Foreskin melanocyte (primary cell): ENCODE measurements at places on chromosomes 16 and 17.
A peak's percentile ranks its signal among the peaks of the same experiment; 100 is the strongest.

DNA sequence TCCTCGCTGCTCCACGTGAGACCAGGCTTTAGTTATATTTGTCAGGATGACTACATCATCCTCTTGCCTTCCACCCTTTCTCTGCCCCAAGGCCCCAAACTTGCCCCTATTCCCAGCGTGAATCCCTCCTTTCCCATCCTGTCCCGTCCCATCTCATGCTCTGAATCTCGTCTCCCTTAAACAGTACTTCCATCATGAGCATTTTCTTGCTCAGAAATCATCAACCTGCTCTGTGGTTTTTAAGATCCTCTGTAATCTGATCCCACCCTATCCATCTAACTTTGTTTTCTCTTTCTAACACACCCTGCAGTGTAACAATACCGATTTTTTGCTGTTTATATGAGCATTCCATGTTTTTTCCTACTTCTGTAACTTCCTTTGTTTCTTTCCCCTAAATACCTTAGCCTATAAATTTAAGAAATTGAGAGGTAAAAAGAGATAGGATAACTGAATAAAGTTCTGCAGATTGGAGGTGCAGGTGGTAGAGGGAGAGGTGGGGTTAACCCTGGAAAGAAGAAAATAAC, 39.7 kb downstream of the MRTFB start:
- DNase-seq, result no peak

DNA sequence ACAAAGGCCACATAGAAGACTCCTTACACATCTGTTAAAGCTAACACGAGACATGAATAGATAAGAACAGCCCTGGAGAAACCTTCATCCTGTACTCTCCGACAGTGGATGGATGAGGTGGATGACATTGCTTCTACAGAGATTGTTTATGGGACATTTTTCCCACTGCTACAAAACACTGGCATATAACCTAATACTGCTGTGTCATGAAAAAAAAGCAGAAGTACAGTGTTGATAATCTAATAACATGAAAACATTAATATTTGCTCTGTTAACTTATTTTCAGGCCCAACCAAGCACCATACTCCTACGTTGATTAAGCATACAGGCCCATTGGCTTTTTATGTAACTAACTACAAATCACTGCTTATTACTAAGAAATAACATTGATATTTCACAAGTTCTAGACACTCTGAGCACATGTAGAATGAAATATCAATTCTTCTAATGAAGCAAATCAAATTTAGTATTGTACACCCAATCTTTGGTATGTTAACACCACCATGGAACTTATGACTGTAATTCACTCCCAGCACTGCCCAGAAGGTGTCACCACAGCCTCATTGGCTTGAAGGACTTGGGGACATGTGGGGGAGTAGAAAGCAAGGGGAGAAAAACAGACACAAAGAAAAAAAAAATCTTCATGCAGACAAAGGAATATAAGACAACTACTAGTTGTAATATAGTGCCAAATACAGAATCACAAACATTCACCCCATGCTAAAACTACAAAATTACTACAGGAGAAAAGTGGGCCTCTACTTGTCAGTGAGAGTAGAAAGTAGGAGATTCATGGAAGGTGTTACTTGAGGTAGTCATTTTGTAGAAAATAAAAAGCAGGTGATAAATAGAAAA, 330.0 kb upstream of the PMFBP1 start:
- DNase-seq, result peak; percentile 55

DNA sequence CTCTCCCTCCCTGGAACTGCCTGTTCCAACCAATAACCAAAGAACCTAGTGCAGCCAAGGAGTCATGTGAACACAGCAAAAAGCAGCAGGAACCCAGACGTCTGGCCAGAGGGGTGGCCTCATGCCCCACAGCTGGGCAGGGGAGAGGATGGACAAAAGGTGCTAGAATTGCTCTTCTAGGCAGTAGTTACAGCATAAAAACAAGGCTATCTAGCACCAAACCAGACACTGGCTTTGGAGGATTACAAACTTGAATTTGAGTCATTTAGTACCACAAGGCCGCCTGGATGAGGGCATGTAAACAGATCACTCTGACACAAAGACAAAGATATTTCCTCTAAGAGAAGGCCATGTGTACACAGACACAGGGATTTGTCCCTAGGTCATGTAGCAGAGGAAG, 423.3 kb upstream of the MAF start:
- no peak for DNase-seq

DNA sequence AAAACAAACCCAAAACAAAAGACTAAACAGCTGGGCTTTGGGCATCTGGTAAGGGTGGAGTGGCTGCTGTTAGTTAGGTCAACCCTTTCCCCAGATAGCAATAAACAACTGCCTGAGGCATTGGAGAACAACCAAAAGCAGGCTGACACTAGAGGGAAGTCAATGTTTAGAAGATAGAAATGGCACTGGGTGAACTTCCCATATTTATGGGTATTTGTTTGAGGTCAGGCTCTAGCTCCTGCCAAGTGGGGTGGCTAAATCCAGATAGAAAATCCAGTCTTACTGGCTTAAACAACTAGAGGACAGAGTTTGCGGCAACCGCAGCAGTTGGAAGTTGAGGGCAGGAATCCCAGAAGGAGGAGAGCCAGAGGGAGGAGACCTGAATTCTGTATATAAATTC, 79.4 kb downstream of the SDK2 start:
- no peak for DNase-seq

GRCh38 chr17:17078832-17079231, 36.6 kb downstream of the MPRIP start:
- no peak for DNase-seq

- no peak for DNase-seq
Measured at GRCh38 chr17:21277332-21277731, 7.2 kb upstream of the MAP2K3 start.

GRCh38 chr16:6528217-6528616, 804.4 kb upstream of the RBFOX1 start:
- DNase-seq, result no peak

- no peak for DNase-seq
Measured at GRCh38 chr16:51753467-51754127, 602.5 kb upstream of the SALL1 start.

DNA sequence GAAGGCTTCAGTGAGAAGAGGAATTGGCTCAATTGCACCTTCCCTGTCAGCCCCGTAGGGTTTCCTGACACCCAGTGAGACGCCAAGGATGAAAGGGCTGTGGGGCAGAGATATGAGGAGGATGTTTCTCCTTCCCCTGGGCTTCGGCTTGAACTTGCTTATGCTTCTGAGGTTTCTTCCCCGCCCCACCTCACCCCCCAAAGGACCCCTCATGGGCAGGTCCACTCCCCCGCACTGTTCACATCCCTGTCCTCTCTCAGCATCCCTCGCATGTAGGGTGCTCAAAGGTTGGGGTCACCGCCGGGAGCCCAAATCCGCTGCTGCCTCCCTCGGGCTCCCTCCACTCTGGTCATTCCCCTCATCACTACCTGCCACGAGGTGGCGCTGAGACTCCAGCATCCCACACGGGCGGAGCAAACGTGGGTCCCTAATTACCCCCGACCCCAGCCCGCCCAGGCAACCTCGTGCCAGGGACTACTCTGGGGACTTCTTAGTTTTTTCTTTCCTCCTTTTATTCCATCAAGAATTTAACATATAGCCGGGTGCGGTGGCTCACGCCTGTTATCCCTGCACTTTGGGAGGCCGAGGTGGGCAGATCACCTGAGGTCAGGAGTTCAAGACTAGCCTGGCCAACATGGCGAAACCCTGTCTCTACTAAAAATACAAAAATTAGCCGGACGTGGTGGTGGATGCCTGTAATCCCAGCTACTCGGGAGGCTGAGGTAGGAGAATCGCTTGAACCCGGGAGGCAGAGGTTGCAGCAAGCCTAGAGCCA, 3.3 kb upstream of the TRARG1 start:
- DNase-seq, result no peak

GRCh38 chr16:48188449-48189102, 32.8 kb upstream of the ABCC12 start:
- no peak for DNase-seq

GRCh38 chr17:80569924-80570323, 25.3 kb downstream of the RPTOR start:
- no peak for DNase-seq

GRCh38 chr17:72175263-72175662, 54.4 kb downstream of the SOX9 start:
- DNase-seq, result no peak

DNA sequence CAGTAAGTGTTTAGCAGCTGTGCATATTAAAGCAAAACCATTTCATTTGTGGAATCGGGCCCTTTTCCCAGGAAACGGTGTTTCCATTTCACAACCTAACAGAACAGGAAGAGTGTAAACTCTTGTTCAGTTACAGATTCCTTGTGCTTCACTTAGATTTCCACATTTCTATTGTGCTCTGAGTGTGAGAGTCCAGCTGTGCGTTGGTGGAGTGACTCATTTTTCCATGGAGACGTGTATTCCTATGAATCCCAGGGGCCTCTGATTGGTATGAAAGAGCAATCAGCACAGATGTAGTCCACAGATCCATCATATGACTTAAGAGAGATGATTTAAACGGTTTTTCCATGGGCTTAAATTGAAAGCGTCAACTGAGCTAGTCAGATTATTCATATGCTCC, 13.3 kb upstream of the CAVIN1 start:
- DNase-seq, result peak; percentile 75

GRCh38 chr17:71511266-71511995, 609.4 kb upstream of the SOX9 start:
- DNase-seq, result no peak

- DNase-seq, result no peak
Measured at GRCh38 chr16:17069681-17070080, 401.1 kb downstream of the XYLT1 start.

DNA sequence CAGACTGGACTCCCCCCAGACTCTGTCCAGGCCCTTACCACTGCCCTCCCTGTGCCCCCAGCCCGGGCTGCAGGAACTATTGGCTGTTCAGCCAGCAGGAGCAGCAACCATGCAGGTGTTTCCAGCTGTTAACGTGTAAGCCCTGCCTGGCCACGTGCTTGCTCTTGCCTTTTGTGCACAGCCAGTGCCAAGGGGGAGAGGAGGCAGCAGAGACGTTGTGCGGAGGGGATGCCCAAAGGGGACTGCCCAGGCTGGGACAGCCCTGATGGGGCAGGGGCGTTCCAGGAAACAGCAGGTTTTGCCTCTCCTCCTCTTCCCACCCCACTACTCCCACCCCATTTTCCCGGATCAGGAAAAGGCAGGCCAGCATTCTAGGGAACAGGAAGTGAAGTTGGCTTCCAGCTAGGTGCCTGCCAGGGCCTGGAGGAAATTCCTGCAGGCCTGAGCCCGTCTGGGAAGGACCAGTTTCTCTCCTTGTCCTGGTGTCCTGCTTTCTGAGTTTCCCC, 16.7 kb upstream of the LASP1NB start:
- no peak for DNase-seq

DNA sequence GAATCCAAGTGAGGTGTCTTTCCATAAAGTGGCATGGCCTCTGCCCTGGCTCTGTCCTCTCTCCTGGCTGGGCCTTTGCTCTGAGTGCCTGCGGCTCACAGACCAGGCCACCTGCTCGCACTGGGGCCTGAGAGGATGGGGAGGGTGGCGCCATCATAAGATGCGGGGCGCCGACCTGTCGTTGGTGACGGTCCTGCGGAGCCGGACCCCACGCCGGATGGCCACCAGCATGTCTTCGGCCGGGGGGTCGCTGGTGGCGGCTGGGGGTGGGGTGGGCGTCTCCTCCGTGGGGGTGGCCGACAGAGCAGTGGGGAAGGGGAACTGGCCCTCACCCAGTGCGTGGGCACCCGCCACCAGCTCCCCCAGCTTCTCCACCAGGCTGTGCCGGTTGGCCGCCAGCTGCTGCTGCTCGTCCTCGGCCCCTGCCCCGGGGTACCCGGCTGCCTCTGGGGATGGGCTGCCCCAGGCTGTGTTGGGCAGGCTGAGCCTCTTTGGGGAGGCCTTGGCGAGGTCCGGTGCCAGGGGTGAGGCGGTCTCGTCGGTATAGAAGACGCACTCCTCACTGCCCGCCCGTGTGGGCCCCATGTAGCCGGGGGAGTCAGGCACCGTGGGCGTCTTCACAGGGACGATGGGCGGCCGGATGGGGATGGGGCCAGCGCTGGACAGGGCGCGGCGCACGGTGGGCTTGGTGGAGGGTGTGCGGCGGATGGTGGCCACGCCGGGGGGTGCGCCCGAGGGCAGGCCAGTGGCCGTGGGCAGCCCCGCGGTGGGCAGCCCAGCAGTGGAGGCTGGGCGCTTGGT, 17.4 kb downstream of the IL34 start:
- DNase-seq, result no peak

- no peak for DNase-seq
Measured at GRCh38 chr17:6231886-6232731, 161.9 kb downstream of the WSCD1 start.

- no peak for DNase-seq
Measured at GRCh38 chr17:83201206-83202001, 122.0 kb downstream of the METRNL start.

DNA sequence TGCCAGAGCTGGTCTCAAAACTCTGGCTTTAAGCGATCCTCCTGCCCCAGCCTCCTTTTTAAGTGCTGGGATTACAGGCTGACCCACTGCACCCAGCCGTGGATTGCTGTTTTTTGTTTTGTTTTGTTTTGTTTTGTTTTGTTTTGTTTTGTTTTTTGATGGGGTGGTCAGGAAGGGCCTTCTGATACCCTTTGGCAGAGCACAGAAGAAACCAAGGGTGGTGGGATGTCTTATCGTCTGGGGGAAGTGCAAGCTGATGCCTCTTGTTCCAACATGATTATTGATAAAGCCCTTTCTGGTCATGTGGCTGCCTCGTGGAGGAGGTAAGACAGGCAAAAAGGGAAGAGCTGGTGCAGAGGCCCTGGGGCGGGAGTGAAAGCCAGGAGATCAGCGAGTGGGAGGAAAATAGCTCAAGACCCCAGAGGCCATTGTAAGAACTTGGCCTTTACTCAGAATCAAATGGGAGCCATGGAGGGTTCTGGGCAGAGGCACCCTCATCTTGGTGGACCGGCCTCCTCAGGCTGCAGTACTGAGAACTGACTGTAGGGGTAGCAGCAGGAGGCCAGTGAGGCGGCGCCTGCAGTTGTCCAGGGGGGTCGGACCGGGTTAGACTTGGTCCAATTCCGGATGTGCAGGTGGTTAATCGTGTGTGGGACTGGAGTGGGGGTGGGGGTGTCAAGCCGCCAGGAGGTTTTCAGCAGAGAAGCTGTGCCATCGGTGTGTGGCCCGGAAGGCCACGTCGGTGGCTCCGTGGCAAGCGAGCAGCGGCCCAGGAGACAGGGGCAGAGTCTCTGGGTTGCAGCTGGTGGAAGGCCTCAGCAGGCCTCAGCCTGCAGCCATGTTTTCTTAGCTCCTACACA, 84.4 kb upstream of the GSE1 start:
- DNase-seq, result no peak

- no peak for DNase-seq
Measured at GRCh38 chr16:64866021-64866420, 255.8 kb downstream of the CDH11 start.

DNA sequence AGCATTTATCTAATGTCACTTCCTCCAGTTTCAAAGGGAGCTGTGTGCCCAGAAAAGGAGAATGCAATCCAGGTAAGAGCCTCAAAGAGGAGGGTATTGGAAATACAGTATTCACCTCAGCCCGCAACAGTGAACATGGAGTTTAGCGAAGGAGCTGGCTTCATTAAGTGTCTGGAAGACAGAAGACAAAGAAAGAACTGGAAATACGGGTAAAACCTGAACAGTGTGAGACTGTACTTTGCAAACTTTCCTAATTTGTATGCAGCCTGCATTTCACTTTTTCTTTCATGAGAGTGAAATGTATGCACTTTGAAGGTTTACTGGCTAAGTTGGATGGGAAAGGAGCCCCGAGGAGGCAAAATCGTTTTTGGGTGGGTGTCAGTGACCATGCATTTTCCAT, 478.4 kb downstream of the HS3ST3B1 start:
- DNase-seq, result no peak
